ENCODE measurements at places on chromosomes 6 and 20. TPM values are rescaled to one million over a fixed set of nuclear protein-coding genes. Genes with fewer than 3 reads are reported as not detected.

Gene SH3BGRL2
- total RNA-seq: 114 TPM

DNA sequence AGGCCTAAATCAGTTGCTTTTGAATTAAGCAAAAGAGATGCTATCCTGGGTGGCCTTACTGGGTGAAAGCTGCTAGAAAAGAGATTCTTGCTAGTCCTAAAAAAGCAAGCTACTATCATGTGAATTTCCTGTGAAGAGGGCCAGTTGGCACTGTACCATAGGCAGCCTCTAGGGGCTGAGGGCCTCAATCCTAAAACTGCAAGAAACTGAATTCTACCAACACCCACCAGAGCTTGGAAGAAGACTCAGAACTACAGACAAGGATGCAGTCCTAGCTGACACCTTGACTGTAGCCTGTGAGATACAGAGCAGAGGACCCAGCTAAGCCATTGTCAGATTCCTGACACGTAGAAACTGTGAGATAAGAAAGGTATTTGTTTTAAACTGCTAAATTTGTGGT is 24.5 kb downstream of the CLIC5 start:
- no peak for DNase-seq

DNA sequence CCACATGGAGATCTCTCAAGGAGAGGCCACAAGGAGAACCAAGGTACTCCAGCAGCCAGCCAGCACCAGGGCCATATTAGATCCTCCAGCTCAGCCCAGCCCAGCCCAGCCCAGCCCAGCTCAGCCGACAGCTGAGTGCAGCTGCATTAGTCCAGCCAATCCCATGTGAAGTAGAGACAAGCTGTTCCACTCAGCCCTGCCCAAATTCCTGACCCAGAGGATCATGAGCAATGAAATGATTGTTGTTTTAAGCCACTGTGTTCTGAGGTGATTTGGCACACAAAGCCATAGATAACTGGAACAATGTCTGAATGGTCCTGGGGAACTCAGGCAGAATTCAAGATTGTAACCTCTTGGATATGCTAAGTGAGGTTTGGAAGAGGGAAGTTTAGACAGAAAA is 59.5 kb upstream of the BMP2 start:
- peak; percentile 83 for DNase-seq

- DNase-seq: peak; percentile 87
Observed at GRCh38 chr20:38109591-38110524, 55.2 kb downstream of the TGM2 start.

DNA sequence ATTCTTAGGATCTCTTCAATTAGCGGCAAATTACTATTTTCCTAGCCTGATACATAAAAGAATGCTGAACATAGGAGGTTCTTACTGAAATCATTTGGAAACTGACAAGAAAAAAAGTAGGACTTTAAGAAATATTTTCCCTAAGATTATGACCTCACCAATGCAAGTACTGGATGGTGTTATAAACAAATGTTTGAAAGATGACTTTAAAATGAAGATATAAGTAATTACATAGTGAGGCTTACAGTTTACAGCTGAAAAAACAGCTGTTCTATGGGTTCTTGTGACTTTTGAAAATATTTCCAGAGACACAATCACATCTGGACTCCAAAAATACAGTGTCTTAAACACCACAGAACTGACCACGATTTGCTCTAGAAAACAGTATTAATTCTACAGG is 64.9 kb downstream of the ADAT2 start:
- no peak for DNase-seq

DNA sequence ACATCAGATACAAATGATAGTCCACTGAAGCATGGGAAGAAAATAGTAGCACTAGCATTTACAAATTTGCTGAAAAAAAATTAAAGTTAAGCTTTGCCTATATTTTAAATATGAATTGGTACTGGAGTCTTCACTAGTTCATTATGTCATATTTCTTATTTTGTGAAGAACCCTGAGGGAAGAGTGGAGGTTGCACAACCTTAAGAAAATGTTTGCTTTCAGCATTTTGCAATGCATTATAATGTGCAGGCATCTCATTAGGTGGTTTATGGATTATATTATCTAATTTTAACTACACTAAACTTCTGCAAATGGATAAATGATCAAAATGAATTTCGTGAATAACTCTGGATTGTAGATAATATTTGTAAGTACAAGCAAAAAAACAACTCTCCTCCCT is 390.8 kb upstream of the HS3ST5 start:
- DNase-seq: no peak

DNA sequence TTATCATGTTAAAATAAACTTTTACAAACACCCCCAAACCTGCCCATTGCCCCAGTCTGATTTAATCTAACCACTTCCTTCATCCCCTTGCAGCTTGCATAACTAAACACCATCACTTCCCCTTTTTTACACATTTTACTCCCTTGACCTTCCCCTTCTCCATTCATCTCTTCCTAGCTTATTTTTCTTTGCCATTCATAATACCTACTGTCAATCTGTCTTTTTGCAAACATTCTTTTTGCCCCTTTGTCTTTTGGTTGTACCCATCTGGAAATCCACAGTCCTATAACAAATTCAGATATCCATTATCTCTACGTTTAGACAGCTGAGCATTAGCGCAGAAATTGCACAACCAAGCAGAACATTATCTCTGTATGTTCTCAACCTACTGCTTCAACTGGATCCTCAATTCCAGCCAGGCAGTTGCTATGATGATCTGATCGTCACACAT is 51.2 kb downstream of the C6orf52 start:
- no peak for DNase-seq

DNA sequence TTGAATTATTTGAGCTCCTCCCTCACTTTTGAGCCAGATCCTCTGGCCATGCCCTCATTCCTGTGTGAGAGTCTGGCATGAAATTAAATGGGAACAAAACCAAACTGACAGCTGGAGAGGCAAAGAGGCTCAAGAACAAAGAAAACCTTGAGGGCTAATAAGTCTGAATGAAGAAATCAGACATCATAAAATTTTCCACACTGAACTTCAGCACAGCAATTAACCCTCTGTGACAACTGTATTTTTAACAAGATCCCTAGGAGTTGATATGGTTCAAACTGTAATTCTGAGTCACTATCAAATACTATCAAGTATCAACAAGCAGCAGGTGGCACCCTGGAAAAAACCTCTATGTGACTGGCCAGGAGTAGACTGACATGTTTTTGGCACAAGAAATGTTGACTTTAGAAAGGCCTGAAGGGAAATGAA is 109.4 kb upstream of the EMILIN3 start:
- peak; percentile 88 for DNase-seq

DNA sequence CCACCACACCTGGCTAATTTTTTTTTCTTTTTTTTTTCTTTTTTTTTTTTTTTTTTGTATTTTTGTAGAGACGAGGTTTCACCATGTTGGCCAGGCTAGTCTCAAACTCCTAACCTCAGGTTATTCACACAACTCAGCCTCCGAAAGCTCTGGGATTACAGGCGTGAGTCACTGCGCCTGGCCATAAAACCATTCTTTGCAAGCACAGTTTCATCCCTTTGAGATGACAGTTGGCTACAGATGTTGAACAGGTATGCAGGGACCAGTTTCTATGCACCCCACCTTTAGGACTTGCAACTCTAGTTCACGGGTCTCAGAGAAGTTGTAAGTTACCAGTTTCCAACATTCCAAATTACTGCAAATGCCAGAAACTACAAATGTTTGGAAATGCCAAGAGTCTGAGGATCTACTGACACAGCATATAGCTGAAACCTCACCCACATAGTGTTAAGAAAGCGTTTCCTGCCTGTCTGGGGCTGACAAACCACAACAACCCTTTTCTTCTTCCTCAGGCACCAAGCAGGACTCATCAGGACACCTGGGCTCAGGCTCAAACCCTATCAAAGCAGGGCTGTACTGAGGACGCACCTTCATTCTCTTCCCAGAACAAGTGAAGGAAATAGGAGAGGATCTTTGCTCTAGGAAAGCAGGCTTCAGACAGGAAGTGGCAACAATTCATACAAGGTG is 22.9 kb downstream of the ARHGAP18 start:
- DNase-seq: no peak

GRCh38 chr6:90917376-90917775 is 330.5 kb upstream of the MAP3K7 start:
- no peak for DNase-seq

Gene GNAS-AS1
- total RNA-seq: not detected

Data from dermis blood vessel endothelial cell (primary cell).